AG09319 (cell line): ENCODE measurements at places on chromosomes 3 and 15.

DNA sequence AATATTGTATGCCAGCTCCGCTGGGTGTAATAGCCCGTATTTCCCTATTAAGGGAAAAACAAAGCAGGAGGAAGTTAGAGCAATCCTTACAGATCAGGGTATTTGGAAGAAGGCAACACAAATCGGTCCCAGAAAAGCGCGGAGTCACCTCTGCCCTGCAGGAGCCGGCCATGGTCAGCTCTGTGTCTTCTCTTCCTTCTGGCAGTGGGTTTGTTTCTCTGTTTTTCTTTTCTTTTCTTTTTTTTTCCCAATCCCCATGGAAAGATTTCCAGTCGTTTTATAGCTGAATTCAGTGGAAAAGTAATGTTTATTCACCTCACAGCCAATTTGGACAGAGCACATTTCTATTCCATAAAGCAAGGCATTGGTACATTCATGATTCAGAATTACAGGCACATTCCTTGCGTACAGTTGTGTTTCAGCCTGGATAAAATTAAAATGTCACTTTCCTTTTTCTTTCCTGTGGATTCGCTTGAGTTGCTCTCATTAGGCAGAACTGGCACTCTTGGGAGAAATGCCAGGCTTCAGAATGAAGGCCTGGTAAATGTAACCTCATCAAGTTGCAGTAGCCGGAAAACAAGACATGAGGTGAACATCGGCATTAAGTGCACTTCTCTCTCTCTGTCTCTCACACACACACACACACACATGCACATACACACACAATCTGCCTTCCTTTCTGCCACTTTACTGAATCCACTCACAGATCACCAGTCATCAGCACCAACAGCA is 204.5 kb upstream of the UBE2E1 start:
- DNase-seq = no peak

- DNase-seq = no peak
Observed at GRCh38 chr3:190044974-190045373, 75.7 kb downstream of the P3H2 start.

GRCh38 chr3:50737193-50737905 is 62.6 kb downstream of the DOCK3 start:
- no peak for DNase-seq

- DNase-seq = no peak
Observed at GRCh38 chr3:10532939-10533736, 27.8 kb upstream of the ATP2B2 start.
